ENCODE measurements at places on chromosomes 2 and 18. TPM values are rescaled to one million over a fixed set of nuclear protein-coding genes. Genes with fewer than 3 reads are reported as not detected.

FARP2 gene
- 81.5 TPM for total RNA-seq

GRCh38 chr2:10964052-10964790 lies 52.5 kb downstream of the KCNF1 start:
- no peaks in the 10 kb centered on the region for H3K4me1 ChIP-seq
- H3K36me3 ChIP-seq = no peaks in the 10 kb centered on the region
- H3K27ac ChIP-seq = no peak overlapping the region

- no peak for DNase-seq
- H3K4me1 ChIP-seq = no peaks in the 10 kb centered on the region
These were observed 472.3 kb downstream of the TNS1 start for GRCh38 chr2:217530392-217531090.

DNA sequence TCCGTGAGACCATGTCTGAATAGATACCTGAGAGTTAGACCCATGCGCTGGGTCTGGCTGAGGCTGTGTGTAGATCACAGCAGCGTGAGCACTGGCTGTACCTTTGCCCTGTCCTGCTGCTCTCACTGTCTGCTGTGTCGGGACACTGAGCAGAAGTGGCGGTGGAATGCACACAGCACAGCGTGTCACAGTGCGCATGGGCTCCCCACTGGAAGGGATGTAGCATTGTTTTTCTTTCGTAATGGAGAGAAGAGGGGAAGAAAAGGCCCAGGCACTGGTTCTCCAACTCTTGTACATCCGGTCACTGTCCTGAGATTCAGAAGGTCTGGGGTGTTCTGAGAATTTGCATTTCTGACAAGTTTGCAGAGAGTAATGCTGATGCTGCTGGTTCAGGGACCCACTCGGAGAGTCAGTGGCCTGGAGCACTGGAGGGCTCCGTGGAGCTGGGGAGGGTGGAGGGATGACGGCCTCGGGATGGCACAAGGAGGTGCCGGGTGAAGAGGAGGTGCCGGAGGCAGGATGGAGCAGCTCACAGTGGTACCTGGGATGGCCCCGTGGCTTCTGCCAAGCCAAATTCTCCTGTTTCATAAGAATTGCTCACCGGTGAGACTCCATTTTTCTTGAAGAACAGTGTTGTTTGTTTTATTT lies 252.8 kb downstream of the LDLRAD4 start:
- no peak overlapping the region for H3K27ac ChIP-seq
- DNase-seq = no peak
- no peaks in the 10 kb centered on the region for H3K36me3 ChIP-seq
- no peaks in the 10 kb centered on the region for H3K4me1 ChIP-seq
- H3K27me3 ChIP-seq = peaks cover 52% of the 10 kb centered on the region

HYCC2 gene
- total RNA-seq = 10.7 TPM
